GM12865 (cell line): ENCODE measurements at places on chromosomes 11 and 22.

DNA sequence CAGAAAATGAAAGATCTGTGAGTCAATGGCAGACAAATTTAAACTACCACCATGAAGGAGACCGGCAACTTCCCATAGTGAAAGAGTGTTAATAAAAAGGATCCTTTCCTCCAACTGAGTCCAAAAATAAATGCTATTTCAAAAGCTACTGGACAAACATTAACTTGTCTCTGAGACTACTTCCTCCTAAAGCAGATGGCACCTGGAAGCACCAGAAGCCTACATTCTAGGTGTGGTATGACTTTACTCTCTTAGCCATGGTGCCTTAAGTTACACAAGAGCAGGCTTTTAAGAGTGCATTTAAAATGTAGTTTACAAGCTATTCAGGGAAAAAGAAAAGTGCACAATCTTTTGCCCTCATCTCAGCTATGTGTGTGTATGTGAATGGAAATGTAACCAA lies 2.5 kb downstream of the ARHGAP32 start:
- DNase-seq = no peak

GRCh38 chr11:32658639-32659406 lies 75.2 kb downstream of the EIF3M start:
- DNase-seq = no peak

GRCh38 chr11:19819148-19819547 lies 106.5 kb downstream of the NAV2 start:
- DNase-seq = no peak

DNA sequence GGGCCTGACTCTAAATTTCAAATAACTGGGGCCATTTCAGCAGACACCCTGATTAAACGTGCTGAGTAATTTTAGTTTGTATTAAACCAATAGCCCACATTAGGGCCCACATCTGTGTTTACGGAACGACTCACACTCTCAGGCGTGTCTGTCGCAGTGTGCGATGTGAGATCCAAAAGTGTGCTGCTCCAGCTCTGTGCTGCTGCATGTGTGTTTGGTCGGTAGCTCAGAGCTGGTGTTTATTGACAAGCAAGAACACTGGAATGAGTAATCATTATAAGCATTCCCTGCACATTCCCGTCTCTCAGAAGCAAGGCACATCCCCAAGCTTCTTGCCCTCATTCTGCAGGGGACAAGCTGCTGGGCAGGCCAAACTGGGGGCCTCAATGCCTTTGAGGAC lies 7.8 kb downstream of the OPCML start:
- no peak for DNase-seq

DNA sequence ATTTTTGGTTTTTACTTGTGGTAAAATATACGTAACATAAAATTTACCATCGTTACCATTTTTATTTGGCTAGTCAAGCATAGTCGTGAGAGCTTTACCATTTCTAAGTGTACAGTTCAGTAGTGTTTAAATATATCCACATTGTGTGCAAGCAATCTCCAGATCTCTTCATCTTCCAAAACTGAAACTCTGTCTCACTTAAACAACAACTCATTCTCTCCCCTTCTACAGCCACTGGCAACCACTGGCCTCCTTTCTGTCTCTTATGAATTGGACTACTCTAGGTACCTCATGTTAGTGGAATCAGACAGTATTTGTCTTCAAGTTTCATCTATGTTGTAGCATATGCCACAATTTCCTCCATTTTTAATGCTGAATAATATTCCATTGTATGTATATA lies 37.4 kb downstream of the SMC1B start:
- peak; percentile 79 for DNase-seq

GRCh38 chr11:65218446-65218845 lies 36.7 kb downstream of the CAPN1 start:
- DNase-seq = no peak

- no peak for DNase-seq
Observed at GRCh38 chr11:61883327-61883726, 8.0 kb downstream of the FADS3 start.

DNA sequence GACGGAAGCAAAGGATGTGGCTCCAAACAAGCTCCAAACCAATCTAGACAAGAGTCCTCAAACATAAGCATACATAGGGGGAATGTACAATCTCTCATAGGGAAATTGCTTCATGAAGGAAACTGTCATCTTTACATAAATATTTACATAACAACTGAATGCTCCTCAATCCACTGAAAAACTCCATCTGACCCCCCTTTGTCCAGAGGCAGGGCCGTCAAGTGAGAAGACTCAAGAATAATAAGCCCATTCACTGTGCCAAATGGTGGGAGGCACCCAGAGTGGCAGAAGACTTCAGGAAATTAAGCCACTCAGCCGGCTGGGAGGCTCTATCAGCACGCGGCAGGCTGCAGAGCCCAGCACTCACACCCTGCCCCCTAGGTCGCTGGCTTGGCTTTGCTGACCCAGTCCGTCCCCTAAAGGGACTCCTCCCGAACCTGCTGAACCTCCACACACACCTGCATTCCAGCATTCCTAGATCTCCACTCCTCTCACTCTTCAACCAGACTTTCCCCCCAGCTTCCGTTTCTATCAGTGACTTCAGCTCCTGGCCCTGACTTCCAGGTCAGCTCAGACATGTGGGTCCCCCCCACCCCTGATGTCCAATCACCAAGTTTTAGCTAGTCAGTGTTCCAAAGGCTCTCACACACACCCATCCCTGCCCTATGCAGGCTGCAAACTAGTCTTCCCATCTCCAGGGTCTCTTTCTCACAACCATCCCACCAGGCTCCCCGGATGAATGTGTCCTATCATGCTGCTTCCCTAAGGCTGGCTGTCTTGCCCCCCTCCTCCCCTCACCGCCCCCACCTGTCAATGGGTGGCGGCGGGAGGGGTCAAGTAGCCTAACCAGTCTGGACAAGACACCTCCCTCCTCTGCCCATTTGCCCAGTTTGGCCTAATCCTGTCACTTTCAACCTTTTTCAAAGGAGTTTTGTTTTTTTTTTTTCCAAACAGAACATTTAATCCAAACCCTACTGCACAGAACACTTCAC lies 11.3 kb downstream of the VPS37C start:
- DNase-seq = no peak

DNA sequence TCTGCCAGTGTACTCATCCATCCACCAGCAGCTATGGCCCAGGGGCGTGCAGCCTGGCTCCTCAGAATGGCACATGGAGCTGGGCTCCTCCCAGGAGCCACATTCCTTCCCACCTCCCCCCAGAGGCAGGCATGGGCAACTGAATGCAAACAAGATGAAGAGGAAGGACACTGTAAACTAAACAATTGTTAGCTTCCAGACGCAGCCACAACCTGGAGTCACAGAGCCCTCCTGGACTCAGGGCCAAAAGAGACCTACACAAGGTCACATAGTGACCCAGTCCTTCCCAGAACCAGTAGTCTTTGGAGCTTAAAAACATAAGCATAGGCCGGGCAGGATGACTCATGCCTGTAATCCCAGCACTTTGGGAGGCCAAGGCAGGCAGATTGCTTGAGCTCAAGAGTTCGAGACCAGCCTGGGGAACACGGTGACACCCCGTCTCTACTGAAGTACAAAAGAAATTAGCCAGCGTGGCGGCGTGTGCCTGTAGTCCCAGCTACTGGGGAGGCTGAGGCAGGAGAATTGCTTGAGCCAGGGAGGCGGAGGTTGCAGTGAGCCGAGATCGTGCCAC lies 30.7 kb upstream of the CLDN5 start:
- no peak for DNase-seq

- no peak for DNase-seq
Observed at GRCh38 chr22:41538583-41538982, 5.7 kb downstream of the POLR3H start.

GRCh38 chr22:40898850-40899357 lies 37.0 kb upstream of the DNAJB7 start:
- DNase-seq = peak; percentile 68

- DNase-seq = no peak
Observed at GRCh38 chr22:23908587-23909205, 14.5 kb downstream of the MIF start.

- peak; percentile 24 for DNase-seq
Observed at GRCh38 chr22:46414704-46415103, 79.2 kb downstream of the TRMU start.

GRCh38 chr11:58609723-58610122 lies 12.7 kb upstream of the CNTF start:
- no peak for DNase-seq

DNA sequence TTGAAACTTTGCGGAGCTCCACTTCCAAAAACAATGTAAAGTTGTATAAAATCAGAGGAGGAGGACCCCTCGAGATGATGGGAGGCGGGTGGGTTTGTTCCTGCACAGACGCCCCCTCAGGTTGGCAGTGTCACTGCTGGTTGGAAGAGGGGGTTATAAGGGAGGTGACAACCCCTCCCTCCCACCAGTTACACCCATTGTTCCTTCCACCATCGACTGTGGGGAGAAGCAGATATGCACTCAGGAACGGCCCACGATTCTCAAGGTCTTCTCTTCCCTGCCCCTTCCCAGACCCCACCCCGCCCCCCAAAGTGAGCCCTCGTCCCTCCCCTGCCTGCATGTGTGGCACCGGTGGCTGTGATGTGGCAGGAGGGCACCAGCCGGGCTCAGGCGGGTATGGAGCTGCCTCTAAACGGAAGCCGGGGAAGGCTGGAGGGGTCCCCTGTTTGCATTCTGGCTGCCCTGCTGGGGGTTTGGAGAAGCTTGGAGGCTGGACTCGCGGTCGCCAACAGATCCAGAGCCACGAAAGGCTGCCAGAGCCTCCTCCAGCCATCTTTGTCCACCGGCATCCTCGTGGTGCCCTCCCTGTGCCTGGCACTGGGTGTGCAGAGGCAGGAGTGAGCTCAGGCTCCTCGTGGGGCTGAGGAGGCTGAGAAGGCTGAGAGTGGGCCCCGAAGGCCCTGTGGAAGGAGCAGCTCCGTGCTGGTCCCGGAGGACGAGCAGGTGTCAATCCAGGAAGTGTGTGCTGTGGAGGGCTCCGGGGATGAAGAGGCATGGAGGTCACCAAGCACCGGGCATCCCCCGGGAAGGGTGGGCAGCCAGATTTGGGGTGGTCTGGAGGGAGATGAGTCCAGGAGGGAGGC lies 778 bp downstream of the KDELR3 start:
- no peak for DNase-seq
